ENCODE measurements at places on chromosomes 6 and 20. TPM values are rescaled to one million over a fixed set of nuclear protein-coding genes. Genes with fewer than 3 reads are reported as not detected.

Gene OR2J3
- not detected for total RNA-seq

Gene METTL24
- 5.0 TPM for total RNA-seq

Gene LY6G6F
- 0.44 TPM for total RNA-seq

Gene SPATA25
- 6.3 TPM for total RNA-seq

DNA sequence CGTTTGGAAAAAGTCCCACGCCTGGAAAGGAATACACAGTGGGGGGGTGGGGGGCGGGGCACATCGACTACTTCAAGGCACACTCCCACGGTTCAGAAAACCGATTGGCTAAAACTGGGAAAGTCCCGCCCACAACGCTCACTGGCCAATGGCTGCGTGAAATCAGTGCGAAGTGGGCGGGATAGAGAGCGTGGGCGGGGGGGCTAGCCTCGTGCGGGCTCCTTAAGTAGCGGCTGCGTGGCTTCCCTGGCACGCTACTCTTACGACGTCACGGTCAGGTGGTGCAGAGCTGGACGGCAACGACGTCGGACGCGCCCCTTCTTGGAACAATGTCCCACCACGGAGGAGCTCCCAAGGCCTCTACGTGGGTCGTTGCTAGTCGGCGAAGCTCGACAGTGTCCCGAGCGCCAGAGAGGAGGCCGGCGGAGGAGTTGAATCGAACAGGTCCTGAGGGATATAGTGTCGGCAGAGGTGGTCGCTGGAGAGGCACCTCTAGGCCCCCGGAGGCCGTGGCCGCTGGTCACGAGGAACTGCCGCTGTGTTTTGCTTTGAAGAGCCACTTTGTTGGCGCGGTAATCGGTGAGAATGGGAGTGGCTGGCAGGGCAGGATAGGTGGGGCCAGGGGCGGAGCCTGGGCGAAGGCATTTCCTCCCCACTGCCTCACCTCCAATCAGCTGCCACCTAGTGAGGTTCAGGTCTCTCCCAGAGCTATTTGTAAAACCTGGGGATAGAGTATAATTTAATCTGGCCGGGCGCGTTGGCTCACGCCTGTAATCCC is at the start of gene DDX43:
Gene DDX43, plus strand, starts transcription at position 252 of the 778 bp plus-strand sequence. Its CDS starts 78 bp downstream, at position 330.
- H3K27me3 ChIP-seq: no peaks in the 10 kb centered on the region
- no peaks in the 10 kb centered on the region for H3K4me1 ChIP-seq
- no peaks in the 10 kb centered on the region for H3K36me3 ChIP-seq
- H3K27ac ChIP-seq: no peak within 1 kb of the TSS

GRCh38 chr6:116586738-116587137 is 15.4 kb downstream of the RWDD1 start:
- no peak for DNase-seq
- H3K36me3 ChIP-seq: no peaks in the 10 kb centered on the region
- no peaks in the 10 kb centered on the region for H3K4me1 ChIP-seq
- no peak overlapping the region for H3K27ac ChIP-seq

DNA sequence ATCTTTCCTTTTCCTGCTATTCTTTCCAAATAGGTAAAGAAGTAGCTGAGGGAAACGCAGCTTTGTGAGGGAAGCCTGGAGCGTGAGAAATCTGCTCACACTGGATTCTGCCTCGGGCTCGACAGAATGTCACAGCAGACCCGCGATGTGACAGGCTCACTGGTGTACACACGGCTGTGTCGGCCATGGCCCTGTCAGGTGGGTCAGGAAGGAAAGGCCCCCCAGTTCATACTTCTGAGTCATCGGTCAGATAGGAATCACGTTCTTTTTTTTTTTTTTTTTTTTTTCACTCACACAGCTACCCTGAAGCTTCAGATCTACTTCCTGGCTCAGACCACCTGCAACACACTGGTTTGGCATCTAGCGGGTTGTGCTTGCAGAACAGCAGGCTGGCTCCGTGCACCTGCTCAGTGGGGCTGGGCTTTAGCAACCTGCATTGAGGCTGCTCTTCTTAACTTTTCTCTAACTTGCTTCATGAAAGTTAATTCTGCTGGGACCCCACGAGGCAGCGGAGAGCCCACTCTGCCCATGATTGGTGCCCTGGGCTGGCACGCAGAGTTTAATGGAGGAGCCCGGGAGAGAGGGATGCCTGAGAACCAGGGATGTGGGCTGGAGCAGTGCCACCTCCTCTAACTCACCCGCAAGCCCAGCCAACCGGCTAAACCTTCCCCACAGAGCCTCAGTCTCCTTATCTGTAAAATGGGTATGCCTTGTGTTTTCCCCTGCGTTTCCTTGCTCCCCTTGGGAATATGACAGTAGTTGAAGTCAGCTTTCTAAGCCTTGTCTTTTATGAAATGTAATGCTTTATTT is 61.5 kb upstream of the FNDC1 start:
- H3K27me3 ChIP-seq: no peaks in the 10 kb centered on the region
- H3K4me3 ChIP-seq: no peak overlapping the region
- no peak for DNase-seq

DNA sequence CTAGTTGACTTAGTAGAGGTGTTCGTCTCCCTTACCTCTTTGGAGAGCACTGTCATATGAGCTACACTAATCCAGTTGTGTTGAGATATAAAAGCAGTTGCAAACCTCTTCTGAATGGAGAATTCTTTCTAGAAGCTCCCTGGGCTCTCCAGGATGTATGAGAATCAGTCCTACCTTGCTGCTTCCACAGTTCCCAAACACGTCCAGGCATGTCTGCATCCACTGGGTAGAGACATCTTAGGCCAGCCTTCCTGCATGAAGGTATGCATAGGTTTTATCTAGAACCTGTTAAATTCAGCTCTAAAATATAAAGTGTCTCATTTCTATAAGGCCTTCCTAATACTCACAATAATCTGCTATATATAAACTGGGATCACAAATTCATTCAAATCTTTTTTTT is 297.7 kb downstream of the CDC5L start:
- no peaks in the 10 kb centered on the region for H3K27me3 ChIP-seq
- no peak overlapping the region for H3K27ac ChIP-seq
- no peak overlapping the region for H3K4me3 ChIP-seq
- no peaks in the 10 kb centered on the region for H3K36me3 ChIP-seq
- H3K4me1 ChIP-seq: no peaks in the 10 kb centered on the region

GRCh38 chr20:50191544-50192363 is 1.1 kb downstream of the CEBPB start:
- H3K36me3 ChIP-seq: peaks cover 25% of the 10 kb centered on the region
- peak overlapping the region; percentile 94 for H3K4me3 ChIP-seq
- peaks cover 20% of the 10 kb centered on the region for H3K4me1 ChIP-seq
- DNase-seq: peak; percentile 80
- H3K27me3 ChIP-seq: no peaks in the 10 kb centered on the region
- H3K27ac ChIP-seq: peak overlapping the region; percentile 100

- H3K4me3 ChIP-seq: no peak overlapping the region
- H3K4me1 ChIP-seq: no peaks in the 10 kb centered on the region
- DNase-seq: no peak
- no peaks in the 10 kb centered on the region for H3K36me3 ChIP-seq
- H3K27me3 ChIP-seq: no peaks in the 10 kb centered on the region
- H3K27ac ChIP-seq: no peak overlapping the region
Measured at GRCh38 chr20:31770243-31770642, 31.2 kb downstream of the TPX2 start.

Measured in adrenal gland (tissue), 19 donors.